ENCODE measurements at places on chromosomes 12 and 14.
A peak's percentile ranks its signal among the peaks of the same experiment; 100 is the strongest.

GRCh38 chr12:15855646-15856045, 26.5 kb upstream of the STRAP start:
- DNase-seq = no peak

DNA sequence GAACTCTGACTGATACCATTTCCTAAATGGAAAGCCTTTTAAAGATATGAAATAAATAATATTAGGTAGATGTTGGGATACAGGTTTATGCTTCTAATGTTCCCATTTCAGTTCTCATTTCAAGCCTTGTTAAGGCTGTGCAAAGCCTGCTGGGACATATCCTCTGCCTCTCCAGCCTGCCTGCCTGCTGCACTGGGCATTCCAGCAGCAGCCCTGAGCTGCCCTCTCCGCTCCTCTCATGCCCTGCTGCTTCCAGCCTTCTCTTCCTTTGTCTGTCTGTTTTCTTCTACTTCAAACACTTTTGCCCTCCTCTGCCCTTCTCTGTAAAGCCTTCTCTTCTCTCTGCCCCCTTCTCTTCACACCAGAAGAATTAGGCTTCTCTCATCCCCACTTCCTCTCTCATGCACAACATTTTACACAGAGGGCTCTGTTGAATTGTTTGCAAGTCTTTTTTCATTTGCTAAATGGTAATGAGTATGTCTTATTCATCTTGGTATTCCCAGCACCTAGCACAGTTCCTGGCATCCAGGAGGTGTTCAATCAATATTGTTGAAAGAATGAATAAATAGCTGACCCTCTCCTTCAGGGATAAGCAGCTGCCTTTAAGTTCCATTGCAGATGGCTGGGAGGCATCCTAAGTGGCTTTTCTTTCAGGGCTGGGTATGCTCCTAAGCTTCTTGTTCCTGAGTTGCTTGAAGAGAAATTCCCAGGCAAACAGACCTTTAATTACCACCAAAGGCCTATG, 292.3 kb downstream of the TMEM117 start:
- no peak for DNase-seq

GRCh38 chr14:24808412-24808811, 174.4 kb upstream of the GZMB start:
- no peak for DNase-seq

GRCh38 chr12:103924761-103925641, 5.2 kb upstream of the HSP90B1 start:
- peak; percentile 34 for DNase-seq

DNA sequence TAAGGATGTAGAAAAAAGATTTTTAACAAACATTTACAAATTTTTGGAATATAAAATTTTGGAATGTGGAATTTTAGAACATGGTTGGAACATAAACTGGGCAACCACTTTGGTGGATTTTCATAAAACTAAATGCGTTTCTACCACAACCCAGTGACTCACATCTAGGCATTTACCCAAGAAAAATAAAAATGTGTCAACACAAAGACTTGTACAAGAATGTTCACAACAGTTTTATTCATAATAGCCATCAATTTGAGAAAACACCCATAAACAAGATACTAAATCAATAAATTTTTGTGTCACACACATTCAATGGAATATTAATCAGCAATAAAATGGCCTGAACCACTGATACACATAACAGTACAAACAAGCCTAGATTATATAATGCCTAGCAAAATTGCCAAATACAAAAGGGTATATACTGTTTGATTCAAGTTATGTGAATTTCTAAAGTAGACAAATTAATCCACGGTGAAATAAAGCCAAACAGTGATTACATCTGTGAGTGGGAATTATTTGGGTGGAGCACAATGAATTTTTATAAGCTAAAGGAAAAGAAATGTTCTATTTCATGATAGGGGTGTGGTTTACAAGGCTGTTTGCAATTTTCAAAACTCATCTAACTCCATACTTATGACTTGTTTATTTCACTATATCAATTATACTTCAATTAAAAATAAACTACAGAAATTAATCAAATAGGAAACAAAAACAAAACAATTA, 415.2 kb upstream of the OR4E1 start:
- no peak for DNase-seq

GRCh38 chr14:68584786-68585185, 208.1 kb downstream of the ZFP36L1 start:
- no peak for DNase-seq

DNA sequence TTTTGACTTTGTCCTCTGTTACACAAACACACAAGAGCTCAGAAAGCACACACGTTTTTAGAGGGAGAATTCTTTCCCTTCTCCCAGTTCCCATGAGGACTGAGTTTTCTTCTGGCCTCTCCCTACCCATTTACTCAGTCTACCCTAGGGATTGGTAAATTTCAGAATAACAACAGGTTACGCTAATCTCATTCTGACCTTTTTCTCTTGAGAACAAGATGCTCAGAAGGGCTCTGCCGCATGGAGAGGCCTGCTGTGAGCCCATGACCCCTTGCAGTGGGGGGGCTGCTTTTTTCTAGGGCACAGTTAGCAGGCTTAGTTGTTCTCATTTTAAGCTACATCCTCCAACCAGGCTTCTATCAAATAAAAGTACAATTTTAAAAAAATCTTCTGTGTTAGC, 69.5 kb downstream of the GPR135 start:
- no peak for DNase-seq

DNA sequence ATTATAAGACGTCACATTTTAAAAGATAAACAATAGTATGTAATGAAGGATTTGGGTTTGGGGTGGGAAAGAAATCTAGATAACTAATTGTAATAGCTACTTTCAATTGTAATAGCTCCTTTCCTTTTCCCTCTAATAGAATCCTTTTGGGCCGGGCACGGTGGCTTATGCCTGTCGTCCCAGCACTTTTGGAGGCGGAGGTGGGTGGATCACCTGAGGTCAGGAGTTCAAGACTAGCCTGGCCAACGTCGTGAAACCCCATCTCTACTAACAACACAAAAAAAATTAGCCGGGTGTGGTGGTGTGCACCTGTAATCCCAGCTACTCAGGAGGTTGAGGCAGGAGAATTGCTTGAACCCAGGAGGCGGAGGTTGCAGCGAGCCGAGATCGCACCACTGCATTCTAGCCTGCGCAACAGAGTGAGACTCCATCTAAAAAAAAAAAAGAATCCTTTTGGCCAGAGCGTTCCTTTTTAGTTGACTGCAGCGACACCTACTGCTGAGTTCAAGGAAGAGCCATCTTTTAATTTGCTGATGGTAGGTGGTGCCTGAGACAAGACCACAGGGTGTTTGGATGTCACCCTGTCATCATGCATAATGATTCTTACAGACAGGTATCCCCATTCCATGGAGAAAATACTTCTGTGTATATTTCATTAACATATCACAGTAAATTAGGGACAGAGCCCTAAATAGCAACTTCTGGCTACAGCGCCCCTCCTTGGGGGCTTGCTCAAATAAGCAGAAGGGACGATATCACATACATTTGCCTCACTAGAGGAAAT, 79.5 kb downstream of the ARMH4 start:
- DNase-seq = peak; percentile 47

DNA sequence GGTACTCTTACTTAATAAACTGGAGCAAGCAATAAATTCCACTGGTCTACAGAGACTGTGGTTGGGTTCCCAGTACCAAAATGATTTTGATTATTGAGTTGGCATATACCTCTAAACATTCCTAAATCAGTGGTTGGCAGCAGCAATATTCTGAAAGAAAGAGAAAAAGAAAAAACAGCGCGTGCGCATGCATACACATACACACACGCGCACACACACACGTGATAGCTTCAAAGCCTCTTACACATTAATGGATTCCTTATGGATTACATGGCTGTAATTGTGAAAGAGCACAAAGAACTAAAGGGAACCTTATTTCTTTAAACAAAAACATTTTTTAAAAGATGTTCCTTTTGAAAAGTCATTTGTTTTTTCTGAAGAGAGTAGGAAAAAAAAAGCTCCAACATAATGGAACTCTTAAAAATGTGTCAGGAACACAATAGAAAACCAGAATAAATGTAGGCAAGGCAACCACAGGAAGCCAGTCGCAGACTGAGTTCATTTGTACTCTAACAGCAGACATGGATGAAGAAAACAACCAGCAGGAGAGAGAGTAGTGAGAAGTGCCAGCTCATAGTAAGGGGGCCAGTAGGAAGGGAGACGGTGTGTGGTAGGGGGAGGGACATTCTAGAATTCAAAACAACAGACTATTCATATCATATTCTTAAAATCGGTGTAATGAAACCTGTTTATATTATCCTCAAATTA, 80.0 kb downstream of the DRAM1 start:
- DNase-seq = no peak

- DNase-seq = no peak
Observed at GRCh38 chr14:95111507-95112164, 45.7 kb downstream of the DICER1 start.

GRCh38 chr12:66190519-66191370, 1.7 kb downstream of the IRAK3 start:
- no peak for DNase-seq

DNA sequence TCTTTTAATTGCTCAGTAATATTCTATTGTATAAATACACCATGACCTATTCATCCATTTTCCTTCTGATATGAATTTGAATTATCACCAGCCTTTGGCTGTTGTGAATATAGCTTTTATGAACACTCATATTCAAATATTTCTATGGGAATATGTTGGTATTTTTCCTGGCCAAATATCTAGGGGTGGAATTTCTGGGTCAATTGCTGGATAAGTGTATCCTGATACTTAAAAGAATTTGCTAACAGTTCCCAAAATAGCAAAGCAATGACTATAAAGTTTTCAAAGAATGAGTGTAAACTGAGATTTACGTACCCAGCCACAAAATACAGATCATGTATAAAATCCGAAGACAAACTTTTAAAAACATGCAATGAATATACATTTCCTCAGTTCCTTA, 148.7 kb upstream of the CLEC14A start:
- DNase-seq = no peak

DNA sequence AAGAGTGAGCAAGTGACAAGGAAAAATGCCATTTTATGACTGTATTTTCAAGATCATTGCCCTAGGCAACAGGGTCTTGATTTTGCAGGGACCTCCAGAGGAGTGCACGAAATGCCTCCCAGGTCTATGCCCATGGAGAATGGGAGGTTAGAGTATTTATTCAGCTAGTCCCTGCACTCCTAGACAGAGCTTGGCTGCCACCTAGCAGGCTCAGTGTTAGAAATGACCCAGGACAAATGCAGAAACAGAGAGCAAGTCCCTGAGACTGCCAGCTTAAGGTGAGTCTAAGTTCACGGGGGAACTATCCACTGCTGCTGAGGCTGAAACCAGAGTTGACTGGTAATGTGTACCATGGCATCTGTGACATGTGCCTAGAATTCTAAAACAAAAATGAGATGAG, 506.4 kb downstream of the MED13L start:
- DNase-seq = no peak

- DNase-seq = no peak
Observed at GRCh38 chr14:89178800-89179535, 238.1 kb downstream of the FOXN3 start.

DNA sequence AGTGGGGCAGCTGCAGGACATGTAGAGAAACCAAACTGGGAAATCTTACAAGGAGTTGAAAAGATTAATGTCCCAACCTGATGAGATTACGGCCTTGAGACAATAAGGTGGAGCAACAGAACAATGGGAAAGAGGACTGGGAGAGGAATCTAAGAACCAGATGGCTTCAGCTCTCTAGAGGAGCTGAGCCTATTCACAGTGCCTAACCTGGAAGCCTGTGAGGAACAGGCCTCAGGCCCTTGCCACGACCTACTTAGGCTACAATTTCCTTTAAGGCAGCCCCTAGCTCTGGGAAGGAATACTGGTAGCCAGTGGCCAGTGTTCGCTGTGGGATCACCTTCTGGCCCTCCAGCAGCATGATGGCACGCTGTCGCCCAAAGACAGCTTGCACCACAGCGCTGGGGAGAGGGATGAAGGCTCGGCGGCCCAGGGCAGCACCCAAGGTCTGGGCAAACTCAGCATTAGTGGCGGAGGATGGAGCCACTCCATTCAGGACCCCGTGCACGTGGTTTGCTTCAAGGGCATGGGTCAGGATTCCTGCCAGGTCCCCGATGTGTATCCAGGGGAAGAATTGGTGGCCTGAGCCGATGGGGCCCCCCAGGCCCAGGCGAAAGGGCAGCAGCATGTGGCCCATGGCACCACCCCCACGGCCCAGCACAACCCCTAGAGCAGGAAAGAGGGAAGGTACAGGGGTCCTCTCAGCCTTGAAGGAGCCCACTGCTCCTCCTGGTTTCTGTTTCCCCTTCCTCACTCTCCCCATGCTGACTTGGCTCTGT, 2.6 kb downstream of the SDR39U1 start:
- DNase-seq = no peak

DNA sequence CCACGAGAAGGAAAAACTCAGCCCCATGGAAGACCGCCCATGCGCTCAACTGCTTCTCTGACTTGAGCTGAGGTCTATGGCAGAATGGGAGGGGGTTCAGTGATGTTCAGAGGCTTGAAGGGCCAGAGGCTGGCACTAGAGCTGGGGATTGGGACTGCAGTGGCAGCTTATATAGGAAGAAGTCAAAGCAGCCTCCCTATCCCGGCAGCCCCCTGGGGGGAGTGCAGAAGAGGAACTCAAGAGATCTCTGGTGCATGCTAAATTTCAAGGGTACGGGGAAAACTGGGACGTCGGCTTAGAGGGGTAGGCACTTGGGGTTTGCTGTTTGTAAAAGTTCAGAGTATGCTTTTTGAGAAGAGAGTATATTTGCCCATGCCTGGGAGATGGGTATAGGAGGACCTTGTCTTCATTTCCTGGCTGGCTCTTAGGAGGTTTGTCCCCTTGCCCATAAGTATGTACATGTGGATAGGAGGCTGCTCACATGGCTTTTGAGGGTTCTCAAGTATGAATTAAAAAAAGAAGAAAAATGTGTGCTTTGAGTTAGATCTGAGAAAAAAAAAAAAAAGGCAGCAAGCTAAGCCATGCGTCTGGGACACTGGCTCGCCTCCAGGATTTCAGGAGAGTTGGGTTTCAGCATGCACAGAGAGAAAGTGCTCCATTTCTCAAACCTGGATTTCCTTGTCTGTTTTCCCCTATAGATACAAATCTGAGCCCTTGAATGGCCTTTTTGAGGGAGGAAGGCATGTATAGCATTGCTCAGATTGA, 3.2 kb upstream of the MEG3 start:
- no peak for DNase-seq

DNA sequence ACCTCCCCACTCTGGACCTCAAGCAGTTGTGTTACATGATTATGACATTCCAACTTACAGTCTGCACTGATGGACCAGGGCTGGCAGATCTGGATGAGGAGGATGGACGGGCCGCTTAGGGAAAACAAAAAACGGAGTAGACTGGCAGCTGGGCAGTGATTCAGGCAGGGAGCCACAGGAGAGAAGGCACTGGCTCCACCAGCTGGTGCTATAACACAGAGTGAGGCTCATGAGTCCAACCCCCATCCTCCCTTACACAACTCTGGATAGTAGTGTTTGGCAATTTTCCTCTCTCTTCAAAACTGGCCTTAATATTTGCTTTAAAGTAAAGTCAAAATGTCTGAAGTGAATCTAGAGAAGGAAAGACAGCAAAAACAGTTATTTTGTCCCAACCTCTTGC, 9.7 kb upstream of the RIC8B start:
- no peak for DNase-seq

- peak; percentile 44 for DNase-seq
Observed at GRCh38 chr14:72590577-72590976, 303.3 kb downstream of the DPF3 start.

- DNase-seq = no peak
Observed at GRCh38 chr12:106321139-106321850, 18.8 kb downstream of the TCP11L2 start.

GRCh38 chr12:104951759-104952509, 6.2 kb downstream of the SLC41A2 start:
- no peak for DNase-seq

Data from CD4-positive, alpha-beta T cell treated with Interleukin-17A for 1 hour (primary cell).